Heart left ventricle (tissue), 16 donors: ENCODE measurements at places on chromosomes 12 and 14. TPM values are rescaled to one million over a fixed set of nuclear protein-coding genes. Genes with fewer than 3 reads are reported as not detected.
A peak's percentile ranks its signal among the peaks of the same experiment; 100 is the strongest.

DNA sequence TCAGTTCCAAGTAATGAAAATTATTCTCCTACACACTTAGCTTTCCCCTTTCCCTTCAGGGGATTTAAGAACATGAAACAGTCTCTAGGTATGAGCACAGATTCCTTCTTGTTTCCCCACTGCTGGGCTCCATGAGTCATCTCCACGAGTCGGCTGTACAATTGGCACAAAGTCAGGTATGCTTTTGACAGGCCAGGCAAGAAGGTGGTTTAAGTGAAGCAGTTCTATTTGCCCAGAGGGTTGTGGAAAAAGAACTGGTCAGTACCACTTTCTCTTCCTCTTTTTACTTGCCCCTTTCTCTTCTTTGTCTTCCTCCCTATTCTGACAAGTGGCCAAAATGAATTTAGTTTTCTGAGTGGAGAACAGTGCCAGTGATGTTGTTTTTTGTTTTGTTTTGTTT lies 16.3 kb downstream of the DYNC1H1 start:
- no peaks in the 10 kb centered on the region for H3K4me1 ChIP-seq
- peak; percentile 70 for DNase-seq
- no peak overlapping the region for H3K4me3 ChIP-seq
- H3K27me3 ChIP-seq = no peaks in the 10 kb centered on the region

DNA sequence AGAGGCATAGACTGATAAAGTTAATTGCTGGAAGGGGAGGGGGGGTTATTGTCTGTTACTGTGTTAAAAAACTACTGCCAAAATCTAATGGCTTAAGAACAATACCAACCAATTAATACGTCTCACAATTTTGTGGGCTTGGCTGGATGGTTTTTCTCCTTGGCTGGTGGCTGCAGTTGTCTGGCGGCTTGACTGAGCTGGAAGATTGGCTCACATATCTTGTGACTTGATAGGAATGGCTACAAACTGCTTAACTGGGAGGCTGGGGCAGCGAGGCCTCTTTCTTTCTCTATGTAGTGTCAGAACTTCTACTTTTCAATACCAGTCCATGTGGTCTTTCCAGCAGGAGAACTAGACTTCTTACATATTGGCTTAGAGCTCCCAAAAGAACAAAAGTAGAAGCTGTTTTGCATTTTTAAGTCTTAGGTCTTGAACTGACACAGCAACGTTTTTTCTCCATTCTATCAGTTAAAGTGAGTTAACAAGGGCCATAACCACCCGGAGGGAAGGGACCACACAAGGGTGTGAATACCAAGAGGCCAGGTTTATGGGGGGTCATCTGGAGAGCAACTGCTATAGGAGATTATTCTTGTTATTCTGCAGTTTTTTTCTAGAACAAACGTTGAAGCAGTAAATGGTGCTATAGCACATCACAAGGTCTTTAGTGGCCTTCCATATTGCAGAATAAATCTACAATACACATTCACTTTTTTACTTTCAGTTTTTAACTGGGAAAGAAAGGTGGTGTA lies 46.9 kb downstream of the ZDHHC17 start:
- no peak overlapping the region for H3K27ac ChIP-seq
- DNase-seq = no peak
- peaks cover 14% of the 10 kb centered on the region for H3K36me3 ChIP-seq
- no peak overlapping the region for H3K4me3 ChIP-seq

DNA sequence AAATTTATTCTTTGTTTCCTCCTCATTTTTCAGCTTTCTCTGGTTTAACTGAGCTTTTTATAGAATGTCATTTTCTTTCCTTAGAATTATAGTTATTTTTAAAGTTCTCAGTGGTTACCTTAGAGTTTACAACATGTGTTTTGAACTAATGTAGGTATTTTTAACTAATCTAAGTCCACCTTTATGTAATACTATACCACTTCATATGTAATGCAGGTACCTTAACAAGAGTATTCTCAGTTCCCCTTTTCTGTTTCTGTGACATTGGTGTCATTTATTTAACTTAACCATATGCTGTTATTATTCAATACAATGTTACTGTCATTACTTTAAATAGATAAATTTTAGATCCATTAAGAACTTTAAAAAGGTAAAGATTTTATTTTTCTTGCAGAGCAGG lies 30.3 kb upstream of the KCNC2 start:
- no peaks in the 10 kb centered on the region for H3K27me3 ChIP-seq
- H3K36me3 ChIP-seq = no peaks in the 10 kb centered on the region
- no peak overlapping the region for H3K4me3 ChIP-seq
- H3K4me1 ChIP-seq = no peaks in the 10 kb centered on the region
- DNase-seq = no peak
- no peak overlapping the region for H3K27ac ChIP-seq

DNA sequence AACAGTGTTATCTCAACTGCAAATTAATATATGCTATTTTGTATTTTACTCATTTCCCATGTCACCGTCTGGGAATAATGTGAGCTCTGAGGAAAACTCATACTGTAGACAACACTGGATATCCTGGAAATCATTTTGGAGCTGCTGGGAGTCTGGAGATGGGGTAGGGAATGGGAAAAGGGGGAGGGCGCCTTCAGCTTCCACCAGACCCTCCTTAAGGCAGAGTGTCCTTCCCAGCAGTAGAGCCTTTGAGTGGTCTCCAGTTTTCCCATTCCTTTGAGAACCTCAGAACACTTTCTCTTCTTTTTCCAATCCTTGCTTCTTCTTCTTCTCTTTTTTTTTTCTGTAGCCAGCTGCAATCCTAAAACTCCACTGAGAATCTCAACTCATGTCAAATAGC lies 5.4 kb upstream of the LRIG3 start:
- H3K4me1 ChIP-seq = no peaks in the 10 kb centered on the region
- no peak overlapping the region for H3K4me3 ChIP-seq
- no peaks in the 10 kb centered on the region for H3K27me3 ChIP-seq

GRCh38 chr12:108299516-108299915 lies 39.6 kb downstream of the CMKLR1 start:
- no peak overlapping the region for H3K4me3 ChIP-seq
- H3K36me3 ChIP-seq = no peaks in the 10 kb centered on the region
- H3K27ac ChIP-seq = no peak overlapping the region
- H3K27me3 ChIP-seq = no peaks in the 10 kb centered on the region

PCED1B gene
- total RNA-seq = not detected

TMEM132D gene
- total RNA-seq = not detected

SDR9C7 gene
- not detected for total RNA-seq

FOXG1 gene
- not detected for total RNA-seq

RNF31 gene
- 35.7 TPM for total RNA-seq

KRT75 gene
- not detected for total RNA-seq

ACVRL1 gene
- total RNA-seq = 23.5 TPM

IGF1 gene
- 11.5 TPM for total RNA-seq
